Astrocyte (in vitro differentiated cells and primary cell): ENCODE measurements at places on chromosomes 2 and 18. TPM values are rescaled to one million over a fixed set of nuclear protein-coding genes. Genes with fewer than 3 reads are reported as not detected.

Gene GRHL1
- 2.5 and 4.1 TPM in 2 replicates for total RNA-seq

Gene GAREM2
- 2.2 and 4.2 TPM in 2 replicates for total RNA-seq

Gene KLHL14
- total RNA-seq, result 0.39 and 0.43 TPM in 2 replicates

Gene SETBP1
- 8.5 and 12.4 TPM in 2 replicates for total RNA-seq

Gene SH3RF3
- total RNA-seq, result 7.2 and 7.3 TPM in 2 replicates

Gene TSPYL6
- not detected in 2 replicates for total RNA-seq

Gene PXDN
- total RNA-seq, result 417 and 467 TPM in 2 replicates

Gene TCF23
- not detected in 2 replicates for total RNA-seq

Gene CGREF1
- total RNA-seq, result 1.8 and 3.0 TPM in 2 replicates

Gene NHEJ1
- total RNA-seq, result 10.8 and 11.4 TPM in 2 replicates

Gene GALR1
- total RNA-seq, result not detected in 2 replicates

Gene MARCO
- total RNA-seq, result not detected in 2 replicates

Gene MGAT5
- total RNA-seq, result 78.6 and 80.2 TPM in 2 replicates

Gene MAPRE3
- 27.0 and 29.0 TPM in 2 replicates for total RNA-seq

Gene RAB6C
- total RNA-seq, result 0.09 and 0.14 TPM in 2 replicates

Gene CYS1
- total RNA-seq, result 3.7 and 4.8 TPM in 2 replicates

Gene CKAP2L
- 0.96 and 2.1 TPM in 2 replicates for total RNA-seq

Gene RUFY4
- total RNA-seq, result not detected in 2 replicates

Gene UGT1A3
- not detected in 2 replicates for total RNA-seq

Gene CDH2
- 326 and 363 TPM in 2 replicates for total RNA-seq

Gene CFAP65
- total RNA-seq, result 0.22 and 0.27 TPM in 2 replicates

Gene KCNG2
- total RNA-seq, result 0.16 TPM in 1 of 2 replicates, not detected in the other

Gene TLX2
- total RNA-seq, result not detected in 2 replicates

Gene SERPINB7
- total RNA-seq, result 11.3 and 18.0 TPM in 2 replicates

Gene RTP5
- total RNA-seq, result not detected in 2 replicates

Gene PAX8
- 0.48 and 1.2 TPM in 2 replicates for total RNA-seq

Gene C2orf72
- 0.84 and 1.0 TPM in 2 replicates for total RNA-seq

Gene UCN
- total RNA-seq, result 1.1 and 1.5 TPM in 2 replicates

Gene UGT1A4
- not detected in 2 replicates for total RNA-seq

Gene IL37
- total RNA-seq, result not detected in 2 replicates

Gene ORC4
- 39.3 and 43.8 TPM in 2 replicates for total RNA-seq
